ENCODE measurements at places on chromosomes 3 and 15. TPM values are rescaled to one million over a fixed set of nuclear protein-coding genes. Genes with fewer than 3 reads are reported as not detected.
A peak's percentile ranks its signal among the peaks of the same experiment; 100 is the strongest.

GRCh38 chr3:156587760-156588069, 32.8 kb upstream of the SSR3 start:
- no peak for DNase-seq

DNA sequence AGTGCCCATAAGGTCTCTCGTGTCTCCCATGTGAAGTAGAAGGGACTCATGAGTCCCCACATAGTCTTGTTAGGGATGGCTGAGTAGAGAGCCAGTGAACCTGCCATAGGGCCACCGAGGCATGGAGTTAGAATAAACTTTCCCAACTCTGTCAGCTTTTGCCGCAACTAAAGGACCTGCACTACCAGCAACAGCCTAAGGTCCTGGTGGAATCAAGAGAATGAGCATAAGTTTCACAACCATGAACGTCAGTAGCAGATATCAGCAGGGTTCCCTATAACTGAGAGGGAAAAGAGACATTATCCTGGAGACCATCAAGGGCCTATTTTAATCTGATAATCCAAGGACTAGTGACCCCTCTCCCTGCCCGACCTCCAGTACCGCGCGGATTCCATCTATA, 60.3 kb upstream of the FNDC3B start:
- no peak for DNase-seq

DNA sequence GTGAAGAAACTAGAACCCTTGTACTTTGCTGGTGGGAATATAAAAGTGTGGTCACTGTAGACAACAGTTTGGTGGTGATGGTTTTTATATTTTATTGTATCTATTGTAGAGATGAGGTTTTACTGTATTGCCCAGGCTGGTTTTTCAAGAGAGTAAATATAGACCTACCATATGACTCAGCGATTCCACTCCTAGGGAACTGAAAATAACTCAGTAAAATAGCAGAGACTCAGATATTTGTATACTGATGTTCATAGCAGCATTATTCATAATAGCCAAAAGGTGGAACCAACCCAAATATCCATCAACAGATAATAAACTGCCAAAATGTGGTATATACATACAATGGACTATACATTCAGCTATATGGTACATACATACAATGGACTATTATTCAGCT, 68.8 kb upstream of the IL12A start:
- no peak for DNase-seq

- no peak for DNase-seq
Measured at GRCh38 chr15:98914626-98915025, 93.0 kb downstream of the PGPEP1L start.

DNA sequence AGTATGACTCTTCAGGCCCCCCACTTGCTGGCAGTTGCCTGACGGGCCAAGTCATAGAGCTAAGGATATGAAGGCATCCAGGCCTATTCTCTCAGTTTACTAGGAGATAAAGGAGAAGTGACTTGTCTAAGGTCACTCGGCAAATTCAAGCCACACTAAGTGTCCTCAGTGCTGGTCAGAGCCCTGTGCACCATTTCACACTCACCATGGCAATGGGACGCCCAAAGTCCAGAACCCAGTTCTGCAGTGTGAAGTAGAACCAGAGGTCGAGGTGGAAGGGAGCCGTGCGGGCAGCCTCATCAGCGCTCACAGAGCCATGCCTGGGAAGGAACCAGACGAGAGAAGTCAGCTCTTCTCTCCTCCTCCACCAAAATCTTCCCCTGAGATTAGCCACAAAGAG, 11.2 kb downstream of the CLN6 start:
- DNase-seq, result no peak

GRCh38 chr3:176041812-176042211, 1155.5 kb downstream of the TBL1XR1 start:
- DNase-seq, result no peak

GRCh38 chr3:157605356-157605755, 102.1 kb upstream of the VEPH1 start:
- DNase-seq, result no peak

DNA sequence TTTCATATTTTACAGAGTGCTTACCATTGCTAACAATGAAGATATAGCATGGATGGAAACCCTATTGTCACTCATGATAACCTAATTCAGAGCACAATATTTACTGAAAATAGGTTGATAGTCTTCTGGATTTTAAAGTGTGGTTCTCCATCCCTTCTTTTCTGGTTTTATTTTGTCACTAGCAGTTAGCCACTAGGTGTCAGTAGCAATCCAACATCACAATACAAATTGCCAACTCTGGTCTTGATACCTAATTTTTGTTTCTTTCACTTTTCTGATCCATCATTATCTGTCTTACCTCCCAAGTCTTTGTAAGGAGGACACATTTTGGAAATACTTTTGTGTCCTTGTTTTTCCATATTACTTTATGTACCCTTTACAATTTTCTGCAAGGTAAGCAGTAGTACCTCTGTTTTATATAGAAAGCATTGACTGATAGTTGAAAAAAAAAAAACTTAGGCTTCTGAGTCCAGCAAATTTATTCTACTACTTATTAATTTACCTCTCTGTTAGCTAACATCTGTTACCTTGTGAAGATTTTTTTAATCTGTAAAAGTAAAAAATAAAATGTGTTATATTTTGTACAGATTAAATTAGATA, 28.3 kb upstream of the CRYBG3 start:
- peak; percentile 10 for DNase-seq

- peak; percentile 12 for DNase-seq
Measured at GRCh38 chr3:190017521-190018288, 103.0 kb downstream of the P3H2 start.

GRCh38 chr3:498487-498886, 301.9 kb downstream of the CHL1 start:
- no peak for DNase-seq

DNA sequence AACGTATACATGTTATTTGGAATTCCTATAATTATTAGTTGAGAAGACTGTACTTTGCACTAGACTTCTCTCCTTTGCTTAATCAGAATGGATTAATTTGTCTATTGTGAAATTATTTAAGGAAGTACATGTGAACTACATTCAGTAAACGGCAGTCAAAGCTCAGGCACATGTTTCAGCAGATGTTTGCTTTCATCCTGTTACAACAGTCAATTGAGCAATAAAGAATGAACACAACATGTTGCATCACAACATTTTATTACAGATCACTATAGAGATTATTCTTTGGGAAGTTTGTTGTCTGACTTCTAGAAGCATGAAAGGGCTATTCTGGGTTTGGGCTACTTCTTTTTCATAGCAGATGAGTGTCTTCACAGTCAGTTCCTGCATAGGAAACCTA, 39.2 kb downstream of the RAB27A start:
- DNase-seq, result no peak

DNA sequence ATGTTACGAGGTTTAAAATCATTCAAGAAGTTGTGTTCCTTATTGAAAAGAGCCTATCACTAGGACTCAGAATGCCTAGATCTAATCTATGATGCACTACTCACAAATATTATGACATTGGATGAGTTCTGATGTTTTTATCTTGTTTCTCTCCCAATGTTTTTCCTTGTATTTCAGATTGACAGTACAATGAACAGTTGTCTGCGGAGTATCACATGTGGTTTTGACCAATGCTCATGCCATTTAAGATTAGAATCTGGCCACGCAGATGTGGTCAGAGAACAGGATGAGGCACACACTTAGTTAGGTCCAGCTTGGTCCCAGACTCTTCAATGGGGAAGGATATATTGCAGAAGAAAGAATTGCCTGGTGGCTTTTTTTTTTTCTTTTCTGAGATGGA, 25.6 kb upstream of the CCDC50 start:
- no peak for DNase-seq

DNA sequence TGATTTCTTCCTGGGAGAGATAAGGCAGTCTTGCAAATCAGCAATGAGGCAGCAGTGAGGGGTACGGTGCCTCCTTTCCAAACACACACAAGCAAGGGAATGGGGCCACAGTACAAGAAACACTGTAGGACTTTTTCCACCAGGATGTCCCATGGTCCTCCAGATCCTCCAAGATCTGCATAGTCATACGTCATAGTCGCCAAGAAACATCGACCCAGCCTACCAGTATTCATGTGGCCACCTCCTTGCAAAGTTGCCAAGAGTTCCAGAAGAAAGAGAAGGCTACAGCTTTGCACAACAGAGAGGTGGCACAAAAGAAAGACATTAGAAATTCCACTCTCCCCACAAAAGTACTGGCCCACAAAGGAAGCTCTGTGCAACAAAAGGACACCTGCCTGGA, 257.9 kb downstream of the CTNNB1 start:
- no peak for DNase-seq

DNA sequence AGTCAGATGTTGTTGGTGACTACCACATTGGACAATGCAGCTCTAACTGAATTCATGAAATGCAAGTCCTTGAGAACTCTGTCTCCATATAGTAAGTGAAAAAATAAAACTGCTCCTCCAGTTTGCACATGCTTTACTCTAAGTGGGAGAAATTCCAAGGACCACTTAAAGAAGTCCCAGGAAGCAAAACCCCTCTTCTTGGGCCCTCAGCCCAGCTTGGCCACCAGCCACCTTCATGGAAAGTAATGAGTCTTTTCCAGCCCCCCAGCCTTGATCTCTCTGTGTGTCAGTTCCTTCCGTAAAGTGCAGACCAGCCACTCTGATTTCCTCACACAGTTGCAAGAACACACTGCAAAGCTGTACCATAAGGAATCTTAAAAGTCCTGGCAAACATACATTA, 34.5 kb downstream of the DAPK2 start:
- DNase-seq, result no peak

GRCh38 chr15:73004462-73004861, 47.8 kb upstream of the NEO1 start:
- no peak for DNase-seq

DNA sequence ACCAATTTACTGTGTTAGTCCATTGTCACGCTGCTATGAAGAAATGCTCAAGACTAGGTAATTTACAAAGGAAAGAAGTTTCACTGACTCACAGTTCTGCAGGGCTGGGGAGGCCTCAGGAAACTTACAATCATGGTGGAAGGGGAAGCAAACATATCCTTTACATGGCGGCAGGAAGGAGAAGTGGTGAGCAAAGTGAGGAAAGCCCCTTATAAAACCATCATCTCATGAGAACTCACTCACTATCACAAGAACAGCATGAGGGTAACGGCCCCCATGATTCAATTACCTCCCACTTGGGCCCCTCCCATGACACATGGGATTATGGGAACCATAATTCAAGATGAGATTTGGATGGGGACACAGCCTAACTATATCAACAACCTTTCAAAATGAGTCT, 20.2 kb downstream of the USF3 start:
- no peak for DNase-seq

- no peak for DNase-seq
Measured at GRCh38 chr3:87127281-87127680, 99.8 kb upstream of the CHMP2B start.

GRCh38 chr3:81761904-81762580, 597 bp upstream of the GBE1 start:
- DNase-seq, result no peak

GRCh38 chr3:10492364-10493201, 12.8 kb downstream of the ATP2B2 start:
- DNase-seq, result no peak

DNA sequence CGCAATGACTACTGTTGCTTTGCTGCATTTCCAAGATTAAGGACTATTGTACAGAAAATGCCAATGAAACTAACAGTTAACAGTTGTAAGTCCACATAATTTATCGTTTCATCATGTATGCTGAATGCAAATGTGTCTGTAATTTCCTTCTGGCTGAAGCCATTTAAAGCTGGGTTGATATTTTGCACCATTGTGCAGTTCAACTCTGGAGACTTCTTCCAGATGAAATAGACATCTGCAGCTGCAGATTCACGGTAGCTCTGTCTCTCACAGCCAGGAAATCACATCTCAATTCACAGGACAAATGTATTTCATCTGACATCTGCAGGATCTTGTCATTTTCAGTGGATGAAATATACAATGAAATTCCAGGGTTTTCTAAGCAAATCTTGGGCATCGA, 145.4 kb downstream of the CHL1 start:
- DNase-seq, result no peak

DNA sequence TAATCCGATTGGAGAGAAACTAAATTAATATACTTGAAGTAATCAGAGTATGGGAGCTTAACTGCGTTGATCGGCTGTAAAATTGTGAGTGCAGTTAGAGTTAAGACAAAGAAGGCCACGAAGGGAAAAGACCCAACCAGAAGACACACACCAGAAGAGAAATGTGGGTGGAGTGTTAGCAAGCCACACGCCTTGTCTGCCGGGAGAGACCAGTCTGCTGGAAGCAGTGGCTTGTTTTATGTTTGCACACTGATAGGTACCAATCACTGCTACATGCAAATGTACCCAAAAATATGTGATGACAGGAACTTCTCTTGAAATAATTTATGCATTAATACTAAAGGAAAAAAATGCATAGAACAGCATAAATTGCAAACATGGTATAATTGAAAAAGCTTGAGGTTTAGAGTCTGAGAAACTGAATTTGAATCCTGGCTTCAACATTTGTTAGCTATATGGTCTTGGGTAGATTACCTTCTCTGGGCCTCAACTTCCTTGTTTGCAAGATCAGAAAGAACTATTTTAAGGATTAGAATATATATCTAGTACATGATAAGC, 23.1 kb downstream of the EEFSEC start:
- DNase-seq, result no peak

DNA sequence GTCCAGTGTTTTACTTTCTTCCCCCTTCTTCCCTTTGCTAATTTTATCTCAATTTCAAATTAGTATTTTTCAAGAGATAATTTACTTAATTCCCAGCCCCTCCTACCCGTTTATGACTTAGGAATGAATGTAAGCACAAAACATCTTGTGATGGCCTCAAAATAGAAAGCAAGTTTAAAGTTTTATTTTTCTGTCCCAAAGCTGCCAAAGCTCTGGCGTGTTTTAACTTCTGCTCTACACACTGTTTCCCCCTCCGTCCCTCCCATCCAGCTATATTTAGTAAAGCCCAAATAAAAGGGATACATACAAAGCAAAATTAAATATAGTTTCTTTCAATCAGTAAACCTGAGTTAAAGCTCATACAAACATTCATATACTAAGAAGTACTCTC, 59.9 kb downstream of the IGF2BP2 start:
- DNase-seq, result no peak

- no peak for DNase-seq
Measured at GRCh38 chr3:40170395-40170794, 139.1 kb upstream of the EIF1B start.

CCDC191 gene
- 2.0 TPM for total RNA-seq

CLDN16 gene
- not detected for total RNA-seq

RYR3 gene
- 0.14 TPM for total RNA-seq

P2RY14 gene
- total RNA-seq, result 5.3 TPM

FBXW12 gene
- not detected for total RNA-seq

SH2D7 gene
- not detected for total RNA-seq

CERS3 gene
- total RNA-seq, result not detected

LRTM1 gene
- not detected for total RNA-seq

CHRM5 gene
- total RNA-seq, result not detected

SLC22A14 gene
- not detected for total RNA-seq

LMAN1L gene
- total RNA-seq, result 33.8 TPM

RFT1 gene
- 11.0 TPM for total RNA-seq

SLC28A1 gene
- 0.27 TPM for total RNA-seq

ANKRD63 gene
- 0.37 TPM for total RNA-seq
